Kidney epithelial cell (primary cell): ENCODE measurements at places on chromosomes 5 and 9. TPM values are rescaled to one million over a fixed set of nuclear protein-coding genes. Genes with fewer than 3 reads are reported as not detected.

Gene CCNI2
- 0.42 and 1.6 TPM in 2 replicates for total RNA-seq

Gene ANKRD18A
- 2.4 TPM in 2 replicates for total RNA-seq

- no peak for DNase-seq
Measured at GRCh38 chr5:142096382-142096781, 12.2 kb upstream of the NDFIP1 start.

Gene PRDM9
- total RNA-seq: 0.07 TPM in 1 of 2 replicates, not detected in the other

DNA sequence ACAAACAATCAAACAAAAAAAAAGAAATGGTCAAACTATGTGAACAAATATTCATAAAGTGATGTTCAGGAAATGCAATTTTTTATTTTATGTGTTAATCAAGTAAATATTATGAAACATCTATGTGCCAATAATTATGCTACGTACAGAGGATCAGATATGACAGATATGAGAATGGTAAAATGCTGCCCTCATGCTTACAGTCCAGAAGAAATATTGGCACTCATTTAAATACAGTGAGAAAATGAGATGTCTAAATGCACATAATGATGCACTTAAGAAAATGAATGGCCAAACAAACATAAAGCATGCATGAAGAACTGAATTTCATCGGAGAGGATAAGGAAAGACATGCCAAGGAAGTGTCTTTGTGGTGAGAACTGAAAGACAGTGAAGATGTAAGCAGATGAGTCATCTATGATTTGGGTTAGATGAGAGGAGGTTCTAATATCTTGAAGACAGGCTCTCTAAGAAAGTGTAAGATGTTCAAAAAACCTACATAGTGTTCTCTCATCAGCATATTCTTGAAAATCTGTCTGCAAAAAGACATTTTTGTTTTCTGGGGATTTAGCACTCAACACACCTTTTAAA, 1231.1 kb upstream of the ACO1 start:
- no peak for DNase-seq

DNA sequence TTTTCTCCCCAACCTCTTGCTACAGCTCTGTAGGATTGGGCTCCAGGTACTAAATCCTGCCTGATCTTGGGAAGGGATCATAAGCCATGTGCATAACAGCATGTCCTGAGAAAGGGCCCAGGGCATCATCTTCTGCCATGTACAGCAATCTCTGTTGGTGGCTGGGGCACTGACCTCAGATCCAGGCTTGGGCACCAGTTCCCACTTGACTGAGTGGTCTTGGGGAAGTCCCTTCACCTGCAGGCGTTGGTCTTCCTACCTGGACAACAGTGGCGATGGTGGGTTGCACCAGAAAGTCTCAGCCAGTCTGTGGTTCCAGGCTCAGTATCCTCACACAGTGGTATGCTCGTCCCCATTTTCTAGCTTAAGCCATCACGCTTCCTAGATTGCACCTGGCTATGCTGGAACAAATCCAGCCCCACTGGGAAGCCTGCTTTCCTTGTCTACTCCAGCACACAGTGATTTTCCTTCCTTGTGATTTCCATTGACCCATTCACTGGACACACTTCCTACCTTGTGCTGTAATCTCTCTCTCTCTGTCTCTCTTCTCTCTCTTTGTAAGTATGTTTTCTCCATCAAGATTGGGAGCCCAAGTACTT, 121.7 kb upstream of the PITX1 start:
- DNase-seq: no peak

DNA sequence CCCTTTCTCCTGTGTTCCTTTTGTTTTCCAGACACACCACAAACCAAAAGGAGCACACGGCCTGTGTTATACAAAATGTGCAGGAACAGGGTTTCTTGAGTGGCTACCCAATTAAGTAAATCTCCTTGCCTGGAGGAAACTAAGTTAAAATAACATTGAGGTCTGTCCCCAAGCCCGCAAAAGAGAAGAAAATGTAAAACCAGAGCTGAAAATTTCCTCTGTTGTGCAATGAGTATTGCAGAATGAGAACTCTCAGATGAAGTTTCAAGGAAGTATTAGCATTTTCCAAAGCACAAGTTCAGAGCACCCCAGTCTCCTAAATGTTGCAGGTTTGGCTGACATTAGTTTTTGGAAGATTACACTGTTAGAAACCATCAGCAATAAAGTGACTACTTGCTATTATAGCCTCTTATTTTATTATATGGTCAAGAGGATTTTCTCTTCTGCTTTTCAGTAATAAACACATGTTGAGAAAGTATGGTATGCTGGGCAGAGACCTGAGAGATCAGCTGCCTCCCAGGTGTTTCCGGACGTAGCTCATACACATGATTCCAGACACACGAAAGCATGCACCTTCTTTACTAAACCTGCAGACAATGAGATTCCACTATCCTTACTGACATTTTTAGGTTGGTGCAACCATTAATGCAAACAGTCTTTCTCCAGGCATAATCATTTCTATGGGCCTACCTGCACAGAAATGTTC, 161.3 kb downstream of the SNCAIP start:
- no peak for DNase-seq

- DNase-seq: no peak
Measured at GRCh38 chr5:166285361-166285760, 2006.1 kb upstream of the WWC1 start.

Gene DOCK2
- 2.2 and 3.9 TPM in 2 replicates for total RNA-seq

GRCh38 chr5:3933536-3933935, 337.9 kb downstream of the IRX1 start:
- DNase-seq: no peak

DNA sequence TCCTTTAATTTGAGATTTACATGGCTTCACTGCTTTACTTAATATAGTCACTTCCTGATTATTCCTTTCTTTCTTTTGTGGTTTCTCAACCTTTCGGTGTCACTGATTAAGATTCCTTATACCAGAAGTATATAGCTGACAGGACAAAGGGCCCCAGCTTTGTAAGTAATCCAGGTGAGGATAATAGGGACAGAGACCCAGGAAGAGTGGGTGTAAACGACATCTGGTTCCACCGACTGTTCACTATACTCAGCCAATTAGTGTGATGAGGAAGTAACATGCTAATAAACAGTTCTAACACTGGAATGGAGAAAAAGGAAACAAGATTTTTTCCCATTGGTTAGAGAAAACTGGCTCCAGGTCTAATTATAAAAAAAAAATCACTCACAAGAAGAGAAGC, 286.3 kb upstream of the EFNA5 start:
- no peak for DNase-seq

GRCh38 chr5:34923694-34924461, 5.5 kb upstream of the DNAJC21 start:
- peak; percentile 71 for DNase-seq

DNA sequence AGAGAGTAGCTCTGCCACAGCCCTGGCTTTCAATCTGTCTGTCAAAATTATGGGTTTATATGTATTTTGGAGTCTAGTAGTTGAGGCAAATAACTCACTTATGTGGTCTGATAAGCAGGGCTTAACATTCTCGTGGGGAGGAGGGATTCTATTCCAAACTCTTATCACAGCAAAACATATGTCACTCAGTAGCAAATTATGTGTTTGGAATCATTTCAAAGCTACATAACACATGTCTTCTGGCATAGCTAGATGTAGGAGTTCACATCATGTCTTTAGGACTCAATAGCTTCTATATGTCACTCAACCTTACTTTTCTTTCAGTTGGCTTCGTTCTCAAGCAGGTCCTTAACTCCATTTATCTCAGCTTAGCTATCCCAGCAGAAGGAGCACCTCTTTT, 144.5 kb upstream of the SEMA6A start:
- DNase-seq: no peak

DNA sequence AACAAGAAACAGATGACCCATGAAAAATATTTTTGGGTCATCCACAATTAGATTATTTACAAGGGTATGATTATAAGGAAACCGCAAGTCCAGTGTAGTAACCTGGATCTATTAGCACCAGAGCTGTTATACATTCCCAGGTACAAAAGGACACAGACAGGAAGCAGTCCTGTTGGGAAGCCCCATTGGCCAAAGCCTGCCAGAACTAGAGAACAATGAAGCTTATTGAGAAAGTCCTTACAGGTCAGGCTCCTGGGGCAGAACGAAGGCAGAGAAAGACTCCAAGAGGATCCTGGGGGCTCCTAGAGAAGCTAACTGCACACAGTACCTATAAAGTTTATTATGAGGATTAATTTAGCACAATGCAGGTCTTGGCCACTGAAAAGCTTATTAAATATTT, 169.9 kb downstream of the PARP8 start:
- DNase-seq: no peak

GRCh38 chr5:167509076-167509475, 782.4 kb upstream of the WWC1 start:
- DNase-seq: no peak

Gene SPATA31E1
- total RNA-seq: not detected in 2 replicates

Gene ZNF79
- 5.1 and 5.7 TPM in 2 replicates for total RNA-seq

GRCh38 chr5:14325369-14325768, 182.2 kb downstream of the TRIO start:
- no peak for DNase-seq

- no peak for DNase-seq
Measured at GRCh38 chr9:114958021-114958843, 27.8 kb upstream of the TNFSF8 start.
